ENCODE measurements at places on chromosomes 2 and 18.

DNA sequence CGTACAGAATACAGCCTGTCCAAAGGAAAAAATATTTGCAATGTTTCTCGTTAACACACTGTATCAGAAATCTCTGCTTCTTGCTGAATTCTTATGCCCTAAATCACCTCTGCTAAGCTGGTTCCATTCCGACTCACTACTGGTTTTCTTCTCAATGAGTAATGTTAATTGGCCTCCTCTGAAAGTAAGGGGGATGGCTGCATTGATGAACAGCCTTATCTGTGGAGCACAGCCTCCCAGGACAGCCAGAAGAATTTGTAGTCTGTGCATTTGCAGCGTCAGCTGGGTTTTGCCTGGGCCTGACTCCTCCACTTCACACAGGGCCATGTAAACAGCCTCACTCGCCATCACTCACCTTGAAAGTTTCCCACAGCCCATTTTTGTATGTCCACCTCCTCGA is 127.7 kb downstream of the RNF152 start:
- DNase-seq: no peak

DNA sequence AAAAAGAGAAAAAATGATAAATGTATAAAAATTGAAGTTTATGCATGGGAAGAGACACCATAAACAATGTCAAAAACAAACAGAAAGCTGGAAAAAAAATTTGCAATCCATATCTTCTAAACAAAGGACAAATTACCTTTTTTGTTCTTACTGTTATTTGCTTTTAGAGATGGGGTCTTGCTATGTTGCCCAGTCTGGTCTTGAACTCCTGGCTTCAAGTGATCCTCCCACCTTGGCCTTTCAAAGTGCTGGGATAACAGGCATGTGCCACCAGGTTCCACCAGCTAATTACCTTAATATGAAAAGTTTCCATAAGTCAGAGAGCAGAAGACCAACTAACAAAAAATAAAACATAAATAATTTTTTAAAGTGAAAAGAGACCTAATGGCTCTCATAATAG is 90.0 kb upstream of the SIX3 start:
- DNase-seq: no peak

DNA sequence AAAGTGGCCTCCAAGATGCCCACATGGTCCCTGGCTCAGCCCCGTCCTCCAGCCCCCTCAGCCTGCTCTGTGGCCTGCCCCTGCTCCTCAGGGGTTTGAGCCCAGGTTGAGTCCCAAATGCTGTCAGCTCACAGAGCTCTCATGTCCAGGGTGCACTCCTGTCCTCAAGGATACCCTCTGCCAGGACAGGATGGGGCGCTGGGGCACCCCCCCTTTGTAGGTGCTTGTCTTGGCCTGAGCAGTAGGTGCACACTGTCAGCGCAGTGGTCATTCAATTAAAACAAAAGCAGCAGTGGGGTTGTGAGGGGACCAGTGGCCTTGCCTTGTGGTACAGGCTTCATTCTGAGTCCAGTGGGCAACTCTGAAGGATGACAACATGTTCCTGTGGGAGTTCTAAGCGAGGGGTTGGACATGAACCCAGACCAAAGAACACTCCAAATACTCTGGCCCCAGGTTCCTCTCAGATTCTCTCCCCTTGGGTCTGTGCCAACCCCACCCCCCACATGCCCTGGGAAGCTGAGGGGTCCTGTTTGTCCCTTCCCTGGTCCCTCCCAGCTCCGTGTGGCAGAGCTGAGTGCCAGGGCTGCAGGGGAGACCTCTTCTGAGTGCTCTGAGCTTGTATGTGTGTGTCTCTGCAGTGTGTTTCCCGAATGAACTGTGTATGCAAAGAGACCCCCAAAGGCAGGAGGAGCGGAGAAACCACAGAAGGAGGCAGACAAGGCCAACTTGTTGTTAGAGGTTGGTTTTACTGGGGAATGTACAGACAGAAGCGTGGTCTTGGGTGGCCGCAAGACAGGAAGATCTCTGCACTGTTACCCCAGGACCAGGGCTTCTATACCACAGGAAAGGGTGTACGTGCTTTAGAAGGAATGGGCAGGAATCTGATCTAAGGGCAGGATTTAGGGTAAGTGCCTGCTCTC is 155.6 kb upstream of the HS6ST1 start:
- no peak for DNase-seq

GRCh38 chr18:63974991-63975390 is 5.1 kb downstream of the SERPINB8 start:
- DNase-seq: peak; percentile 21

DNA sequence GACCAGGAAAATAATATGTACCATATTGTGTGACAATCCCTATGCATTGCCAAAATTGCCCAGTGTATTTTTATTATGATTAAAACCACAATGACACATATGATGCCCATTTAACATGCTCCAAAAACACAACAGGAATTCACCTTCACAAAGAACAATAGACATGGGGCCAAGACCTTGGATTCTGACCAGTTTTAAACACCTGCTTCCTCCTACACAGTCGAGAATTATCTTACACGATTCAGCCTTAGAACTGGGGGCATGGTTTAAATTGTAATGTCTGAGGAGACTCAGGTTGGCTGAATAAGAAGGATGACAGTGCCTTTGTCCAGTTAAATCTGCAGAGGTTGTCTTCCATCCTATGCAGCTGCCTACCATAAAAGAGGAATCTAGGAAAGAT is 212.7 kb downstream of the PLCL1 start:
- DNase-seq: no peak

DNA sequence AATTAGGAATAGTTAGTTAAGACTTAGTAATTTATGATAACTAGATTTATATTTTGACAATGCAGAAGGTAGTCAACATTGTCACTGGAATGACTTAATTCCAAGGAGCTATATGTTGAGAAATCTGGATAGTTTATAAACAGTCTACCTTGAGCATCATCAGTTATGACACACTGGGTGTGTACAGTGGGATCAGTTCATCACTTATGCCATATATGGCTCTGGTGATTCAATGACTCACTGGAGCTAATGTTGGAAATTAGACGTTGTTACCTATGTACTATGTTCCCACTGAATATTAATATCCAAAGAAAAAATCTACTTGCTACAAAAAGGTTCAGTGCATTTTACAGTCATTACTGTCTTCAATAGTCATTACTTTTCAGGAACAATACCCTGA is 34.0 kb upstream of the ITPRID2 start:
- DNase-seq: peak; percentile 27

DNA sequence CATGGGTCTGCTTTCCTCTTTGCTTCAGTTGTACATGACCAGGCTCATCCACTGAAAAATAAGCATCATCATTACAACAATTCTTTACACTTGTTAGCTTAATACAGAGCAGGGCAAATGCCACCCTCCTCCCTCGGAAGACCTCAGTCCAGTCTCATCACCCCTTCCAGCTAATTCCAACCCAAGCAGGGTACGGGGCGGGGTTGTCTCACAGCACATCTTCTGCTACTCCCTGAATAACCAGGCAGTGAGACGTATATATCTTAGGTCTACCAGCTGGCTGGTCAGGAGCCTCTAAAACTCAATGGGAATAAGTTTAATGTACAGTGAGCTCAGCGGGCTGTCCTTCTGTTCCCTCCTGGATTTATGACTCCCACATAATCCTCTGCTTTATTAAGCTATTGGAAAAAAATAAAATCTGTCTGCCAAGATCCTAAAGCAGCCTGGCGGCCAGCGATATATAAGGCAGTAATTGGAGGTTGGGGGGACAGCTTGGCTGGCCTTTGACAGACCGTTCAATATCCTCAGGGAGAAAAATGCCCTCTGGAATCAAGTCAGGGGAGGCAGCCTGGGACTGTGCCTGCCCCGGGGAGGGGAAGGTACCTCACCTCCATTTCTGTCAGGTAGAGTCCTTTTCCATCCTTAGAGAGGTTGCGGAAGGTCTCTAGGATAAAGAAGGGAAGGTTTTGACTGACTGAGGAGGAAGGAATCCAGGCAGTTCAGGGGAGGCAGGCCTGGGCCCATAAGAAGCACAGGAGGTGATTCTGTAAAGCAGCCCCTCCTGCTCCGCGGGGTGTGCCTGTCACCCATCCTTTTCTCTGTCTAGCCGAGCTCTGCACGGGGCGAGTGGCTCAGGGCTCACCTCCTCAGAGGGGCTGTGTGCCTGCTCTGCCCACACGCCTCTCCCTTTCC is 76.3 kb downstream of the CAPN13 start:
- no peak for DNase-seq

DNA sequence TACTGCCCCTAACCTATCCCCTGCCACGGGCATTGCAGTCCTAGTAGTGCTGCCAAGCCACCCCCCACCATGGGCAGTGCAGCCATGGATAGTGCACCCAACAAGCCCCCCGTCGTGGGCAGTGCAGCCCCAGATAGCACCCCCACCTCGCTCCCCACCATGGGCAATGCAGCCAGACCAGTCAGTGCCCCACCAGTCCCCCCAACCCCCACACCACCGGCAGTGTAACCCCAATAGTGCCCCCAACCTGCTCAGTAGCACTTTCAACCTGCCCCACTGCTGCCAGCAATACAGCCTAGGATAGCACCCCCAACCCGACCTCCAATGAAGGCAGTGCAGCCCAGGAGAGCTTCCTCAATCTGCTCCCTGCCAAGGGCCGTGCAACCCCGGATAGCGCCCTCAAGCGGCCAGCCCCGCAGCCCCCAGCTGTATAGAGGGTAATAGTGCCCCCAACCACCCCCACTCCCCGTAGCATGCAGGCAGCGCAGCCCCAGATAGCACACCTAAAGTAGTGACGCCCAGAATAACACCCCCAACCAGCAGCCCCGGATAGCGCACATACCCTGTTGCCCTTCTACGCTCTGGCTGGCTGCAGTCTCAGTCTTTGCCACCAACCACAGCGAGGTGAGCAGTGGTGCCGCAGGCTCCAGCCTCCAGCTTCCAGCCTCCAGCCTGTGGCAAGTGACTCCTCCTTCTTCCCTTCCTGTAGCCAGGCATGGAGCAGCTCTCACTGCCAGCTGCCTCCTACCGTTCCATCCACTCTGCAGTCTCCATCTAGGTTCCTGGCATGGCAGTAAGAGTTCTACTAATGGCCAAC is 45.4 kb upstream of the ANKRD62 start:
- no peak for DNase-seq

DNA sequence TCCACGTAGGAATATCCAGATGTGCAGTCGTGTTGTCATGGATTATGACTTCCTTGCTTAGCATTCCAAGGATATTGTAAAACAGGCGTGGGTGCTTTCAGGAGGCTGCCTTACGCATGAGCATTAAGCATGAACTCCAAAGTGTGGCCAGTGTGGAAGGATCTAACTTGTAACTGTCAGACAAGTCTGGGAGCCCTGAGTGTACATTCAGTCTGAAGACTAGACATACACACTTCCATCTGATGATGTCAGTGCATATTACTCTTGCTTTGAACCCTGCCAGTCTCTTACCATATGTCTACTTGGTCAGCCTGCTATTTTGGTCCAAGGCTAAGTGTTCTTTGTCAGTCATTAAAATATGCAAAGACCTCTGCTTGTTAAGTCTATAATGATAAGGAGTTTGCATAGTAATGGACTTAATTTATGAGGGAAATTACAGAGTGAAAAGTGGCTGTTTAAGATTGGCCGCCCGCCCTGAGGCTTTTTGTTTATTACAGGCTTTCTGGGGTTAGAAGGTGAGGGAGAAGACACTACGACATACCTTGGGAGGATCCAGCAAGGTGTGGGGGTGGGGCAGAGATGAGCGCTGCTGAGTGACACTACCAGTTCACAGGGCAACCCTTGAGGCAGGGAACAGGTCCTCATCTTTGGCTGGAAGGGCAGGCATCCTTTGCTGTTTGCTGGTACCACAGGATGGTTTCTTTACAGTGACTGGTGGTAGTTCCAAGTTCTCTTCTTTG is 48.3 kb downstream of the CABLES1 start:
- no peak for DNase-seq

DNA sequence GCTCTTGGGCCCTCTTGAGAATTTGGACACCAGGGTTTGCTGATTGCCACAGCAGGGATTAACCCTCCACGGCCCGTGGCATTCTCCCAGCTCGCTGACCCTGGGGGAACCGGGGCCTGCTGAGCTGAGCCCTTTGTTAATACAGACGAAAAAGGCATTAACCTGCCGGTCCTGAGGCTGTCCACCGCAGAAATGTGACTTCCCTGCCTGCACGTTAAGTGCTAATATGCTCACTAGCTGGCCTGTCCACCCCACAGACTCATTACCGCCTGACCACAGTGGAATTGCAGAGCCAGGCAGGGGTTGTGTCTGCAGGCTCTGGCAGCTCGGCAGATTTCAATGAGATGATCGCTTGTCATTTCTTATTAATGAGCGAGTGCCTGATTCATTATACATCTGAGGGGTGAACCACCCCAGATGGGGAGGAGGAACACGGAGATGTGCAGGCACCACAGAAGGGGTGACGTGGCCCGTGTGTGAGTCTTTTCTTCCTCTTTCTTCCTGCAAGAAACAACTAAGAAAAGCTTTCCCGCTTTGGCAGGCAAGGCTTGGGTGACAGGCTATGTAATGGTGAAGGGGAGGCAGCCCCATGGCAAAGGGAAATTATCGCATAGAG is 126.0 kb downstream of the GLI2 start:
- DNase-seq: no peak

GRCh38 chr2:168439536-168439935 is 16.5 kb upstream of the CERS6 start:
- no peak for DNase-seq

DNA sequence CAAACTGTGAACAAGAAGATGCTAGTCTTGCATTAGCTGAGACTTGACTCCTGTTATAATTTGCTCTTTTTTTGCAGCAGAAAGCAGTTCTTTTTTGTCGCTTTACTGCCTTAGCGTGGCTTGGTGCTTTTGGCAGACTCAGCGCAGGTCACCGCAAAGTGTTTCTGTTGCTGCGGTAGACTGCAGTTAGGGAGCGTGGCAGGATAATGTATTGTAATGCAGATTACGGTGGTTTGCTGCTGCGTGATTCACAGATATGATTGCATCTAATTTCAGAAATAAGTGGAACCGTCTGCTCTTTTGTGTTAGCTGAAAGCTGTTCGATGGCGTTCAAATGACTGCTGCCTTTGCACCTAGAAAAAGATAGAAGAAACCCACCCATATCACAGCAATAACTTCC is 131.6 kb upstream of the SATB2 start:
- no peak for DNase-seq

- no peak for DNase-seq
These were observed 363.7 kb upstream of the MYT1L start for GRCh38 chr2:2694746-2695145.

DNA sequence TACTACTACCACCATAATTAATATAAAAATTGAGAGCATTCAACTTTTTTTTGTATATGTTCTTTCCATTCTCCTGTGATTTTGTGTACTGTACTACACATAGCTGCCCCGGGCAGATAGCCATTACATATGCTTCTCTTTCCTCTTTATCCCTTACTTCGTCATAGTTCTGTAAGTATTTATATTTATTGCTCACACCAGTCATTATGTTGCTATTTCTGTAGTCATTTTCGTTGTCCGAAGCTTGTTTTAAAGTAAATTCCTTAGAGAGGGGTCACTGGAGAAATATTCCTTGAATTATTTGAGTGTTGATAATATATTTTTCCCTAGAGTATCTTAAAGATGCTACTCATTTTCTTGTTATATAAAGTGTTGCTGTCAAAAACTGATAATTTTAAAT is 144.0 kb downstream of the CLIP4 start:
- DNase-seq: no peak

DNA sequence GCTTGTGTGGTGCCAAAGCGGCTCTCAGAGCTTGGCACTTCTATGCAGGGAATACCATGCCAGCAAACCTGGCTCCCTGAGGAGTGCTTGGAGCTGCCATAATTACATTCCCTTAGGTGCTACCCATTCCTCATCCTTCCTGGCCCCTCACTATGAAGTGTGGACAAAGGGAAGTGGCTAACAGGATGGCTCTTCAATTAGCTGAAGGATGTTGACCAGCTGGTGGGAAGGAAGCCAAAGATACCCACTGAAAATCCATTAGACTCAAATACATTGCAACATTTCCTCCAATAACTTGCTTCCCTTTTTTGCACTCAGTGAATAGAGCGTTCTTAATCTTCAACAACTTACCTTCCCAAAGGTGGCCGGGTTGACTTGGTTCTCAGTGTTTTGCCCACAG is 8.5 kb downstream of the RFX8 start:
- DNase-seq: no peak

All from HCT116 (cell line).